ENCODE measurements at places on chromosomes 13 and 19.

GRCh38 chr13:114110091-114110829, 22.2 kb downstream of the RASA3 start:
- no peak for DNase-seq

DNA sequence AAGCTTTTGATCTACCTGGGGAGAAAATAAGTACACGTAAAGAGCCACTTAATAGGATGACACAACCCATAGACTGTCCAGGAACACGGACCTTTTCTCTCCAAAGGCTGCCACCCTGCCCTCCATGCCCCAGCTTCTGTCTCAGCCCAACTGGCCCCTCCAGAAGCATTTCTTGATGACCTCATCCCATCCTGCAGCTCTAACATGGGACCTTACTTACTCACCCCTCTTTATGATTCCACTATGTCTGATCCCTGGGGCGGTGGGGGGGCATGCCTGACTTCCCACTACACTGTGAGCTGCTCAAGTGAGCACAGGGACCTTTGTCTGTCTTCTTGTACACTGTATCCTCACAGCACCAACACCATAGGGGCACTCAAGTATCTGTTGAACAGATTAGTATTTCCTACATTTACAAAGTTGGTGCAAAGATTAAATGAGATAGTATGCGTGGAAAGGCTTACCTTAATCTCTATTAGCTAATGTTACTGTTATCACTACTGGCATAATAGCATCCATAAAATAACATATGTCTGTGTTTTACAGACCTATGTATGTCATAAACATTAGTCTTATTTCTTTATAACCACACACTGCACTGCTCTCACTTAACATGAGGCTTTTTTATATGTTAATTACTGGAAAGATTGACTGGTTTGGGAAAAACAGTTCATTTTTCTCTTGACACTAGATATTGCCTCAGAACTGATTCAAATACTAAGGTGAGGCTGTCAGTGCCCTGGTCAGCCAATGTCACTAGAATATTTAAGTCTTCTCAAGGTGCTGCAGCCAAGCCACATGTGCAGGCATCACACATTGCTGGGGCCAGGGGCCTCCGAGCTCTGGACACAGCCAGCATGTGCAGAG, 100.9 kb downstream of the FOXO1 start:
- DNase-seq, result no peak

GRCh38 chr13:21458451-21458812, 671 bp downstream of the ZDHHC20 start:
- peak; percentile 10 for DNase-seq

DNA sequence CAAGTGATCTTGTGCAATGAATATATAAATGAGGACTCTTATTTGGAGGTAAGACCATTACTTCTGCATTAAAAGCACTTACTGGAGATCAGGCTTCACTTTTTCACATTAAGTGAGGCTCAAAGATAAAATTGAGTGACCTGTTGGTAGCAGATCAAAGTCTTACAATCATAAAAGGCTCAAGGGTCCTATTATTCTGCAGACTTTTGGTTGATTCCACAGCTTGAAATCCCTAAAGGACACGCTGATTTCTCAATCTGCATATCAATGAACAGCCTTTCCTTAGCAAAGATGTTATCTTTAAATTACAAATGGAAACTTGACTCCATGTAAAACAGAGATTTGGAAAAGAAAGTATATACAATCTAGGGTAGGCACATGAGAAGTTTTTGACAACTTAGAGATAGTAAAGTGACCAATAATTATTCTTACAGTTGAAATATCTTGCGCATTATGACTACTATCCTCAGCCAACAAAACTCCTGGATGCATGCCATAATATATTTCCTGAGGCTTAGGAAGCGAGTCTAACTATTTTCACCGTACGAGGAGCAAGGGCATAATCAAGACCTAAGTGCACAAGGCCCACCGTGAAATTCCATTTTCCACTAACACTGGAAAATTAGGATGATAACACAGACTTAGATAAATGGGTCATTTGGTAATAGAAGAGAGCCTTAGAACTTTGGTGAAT, 640.7 kb downstream of the LIG4 start:
- DNase-seq, result no peak

DNA sequence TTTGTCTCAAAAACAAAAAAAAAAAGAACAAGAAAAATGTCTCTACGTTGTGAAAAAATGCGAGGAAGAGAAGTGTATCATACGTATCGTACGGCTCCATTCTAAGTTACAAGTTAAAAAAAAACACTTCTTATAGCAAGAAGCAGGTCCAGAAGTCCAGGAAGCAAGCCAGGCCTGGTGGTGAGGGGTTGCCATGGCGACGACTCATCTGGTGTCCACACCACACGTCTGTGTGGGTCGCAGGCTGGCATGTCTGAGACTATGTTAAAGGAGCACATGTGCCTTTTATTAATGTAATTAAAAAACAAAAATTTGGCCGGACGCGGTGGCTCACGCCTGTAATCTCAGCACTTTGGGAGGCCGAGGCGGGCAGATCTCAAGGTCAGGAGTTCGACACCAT, 5.9 kb downstream of the MED16 start:
- no peak for DNase-seq

DNA sequence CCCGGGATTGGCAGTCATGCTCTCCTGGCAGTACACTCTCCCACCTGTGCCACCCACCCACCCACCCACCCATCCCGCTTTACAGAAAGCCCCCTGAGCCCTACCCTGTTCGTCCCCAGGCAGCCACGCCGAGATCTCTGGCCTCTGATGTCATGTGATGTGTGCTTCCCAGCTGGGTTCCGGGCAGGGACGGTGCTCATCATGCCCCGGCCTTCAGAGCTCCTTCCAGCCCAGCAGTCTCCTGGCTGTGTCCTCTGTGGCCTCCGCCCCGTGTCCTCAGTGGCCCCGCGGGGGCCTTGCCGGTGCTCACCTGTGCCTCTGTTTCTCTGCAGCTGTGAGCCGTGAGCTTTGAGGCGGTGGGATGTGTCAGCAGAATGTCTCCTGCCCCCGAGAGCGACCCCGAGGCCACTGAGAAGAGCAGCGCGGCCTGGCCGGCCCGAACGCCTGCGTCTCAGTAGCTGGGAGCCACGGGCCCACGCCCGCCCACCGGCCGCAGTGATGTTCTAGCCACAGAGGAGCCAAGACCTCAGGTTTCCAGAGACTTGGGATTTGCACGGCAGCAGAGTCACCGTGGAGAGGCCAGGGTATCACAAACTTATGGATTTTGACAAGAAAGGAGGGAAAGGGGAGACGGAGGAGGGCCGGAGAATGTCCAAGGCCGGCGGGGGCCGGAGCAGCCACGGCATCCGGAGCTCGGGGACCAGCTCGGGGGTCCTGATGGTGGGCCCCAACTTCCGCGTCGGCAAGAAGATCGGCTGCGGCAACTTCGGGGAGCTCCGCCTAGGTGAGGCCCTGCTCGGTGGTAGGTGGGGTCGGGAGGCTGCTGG, 28.4 kb downstream of the CSNK1G2 start:
- no peak for DNase-seq

GRCh38 chr13:79197933-79198332, 208.1 kb downstream of the RBM26 start:
- no peak for DNase-seq

DNA sequence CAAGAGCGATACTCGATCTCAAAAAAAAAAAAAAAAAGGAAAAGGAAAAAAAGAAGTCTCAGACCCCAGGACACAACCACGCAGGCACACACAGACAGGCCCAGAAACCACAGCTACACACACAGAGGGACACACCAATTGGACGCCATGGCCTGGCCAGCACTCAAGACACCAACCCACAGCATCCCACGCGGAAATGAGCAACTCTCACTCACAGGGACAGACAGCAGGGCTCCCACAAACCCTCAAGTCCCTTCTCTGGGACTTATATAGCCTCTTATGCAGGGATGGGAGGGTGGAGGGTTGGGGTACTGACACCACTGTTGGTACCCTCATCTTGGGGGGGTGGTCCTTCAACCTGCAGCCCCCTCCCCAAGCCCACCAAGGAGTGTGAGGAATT, 5.9 kb downstream of the NOTCH3 start:
- DNase-seq, result no peak

- no peak for DNase-seq
Observed at GRCh38 chr13:96730676-96731075, 263.6 kb downstream of the OXGR1 start.

- no peak for DNase-seq
Observed at GRCh38 chr13:50923272-50923671, 13.7 kb downstream of the RNASEH2B start.

GRCh38 chr19:2663920-2664571, 38.4 kb downstream of the GNG7 start:
- DNase-seq, result no peak

- peak; percentile 65 for DNase-seq
Observed at GRCh38 chr19:9934132-9934950, 2.0 kb downstream of the OLFM2 start.

Data from NCI-H1048 (cell line).